ENCODE measurements at places on chromosomes 2 and 18.

DNA sequence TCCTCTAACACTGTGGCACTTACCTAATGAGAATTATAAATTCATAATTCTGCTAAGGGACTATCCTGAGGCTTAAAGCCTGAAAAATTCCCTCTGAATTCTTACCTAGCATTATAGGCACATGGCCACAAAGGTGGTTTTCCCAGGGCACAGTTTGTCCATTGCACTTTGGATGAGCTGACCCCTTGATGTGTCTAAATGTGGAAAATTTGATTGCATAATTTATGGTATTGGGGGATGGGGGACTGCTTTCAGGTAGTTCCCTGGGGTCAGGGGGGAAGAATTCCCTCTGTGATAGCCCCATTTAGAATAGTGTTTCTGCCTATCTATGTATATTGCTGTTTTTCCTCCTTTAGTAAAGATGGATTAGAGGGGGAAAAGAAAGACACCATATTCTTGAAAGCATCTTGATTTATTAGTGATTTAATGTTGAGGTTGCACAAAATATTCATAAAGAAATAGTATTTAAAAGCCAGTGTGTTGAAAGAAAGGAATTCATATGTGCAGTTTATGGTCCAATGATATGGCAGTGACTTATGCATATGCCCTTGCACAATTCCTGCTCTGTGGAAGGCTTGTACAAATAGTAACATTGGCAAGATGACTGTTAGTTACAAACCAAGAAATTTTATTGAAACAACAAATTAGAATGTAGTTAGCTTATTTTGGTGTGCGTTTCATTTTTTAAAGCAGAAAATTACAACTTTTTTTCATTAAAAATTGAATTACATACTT is 8.7 kb upstream of the HTR2B start:
- DNase-seq, result no peak

GRCh38 chr2:40041422-40042382 is 262.6 kb upstream of the THUMPD2 start:
- DNase-seq, result no peak

DNA sequence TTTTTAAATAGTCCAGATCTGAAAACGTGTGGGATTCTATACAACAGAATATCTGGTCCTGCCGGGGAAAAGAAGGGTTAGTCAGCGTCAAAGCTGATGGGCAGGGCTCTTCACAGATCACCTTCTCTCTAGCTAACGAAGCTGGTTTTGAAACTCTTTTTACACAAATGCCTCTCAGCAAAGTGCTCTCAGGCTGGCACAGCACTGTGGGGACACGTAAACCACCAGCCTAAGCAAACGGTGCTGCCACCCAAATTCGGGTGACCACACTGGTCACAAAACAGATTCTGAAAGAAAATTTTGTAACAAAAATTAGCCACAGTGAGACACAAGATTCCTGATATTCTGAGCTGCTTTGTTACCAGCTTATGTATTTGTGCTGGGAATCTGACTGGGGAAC is 53.1 kb upstream of the ARL5A start:
- no peak for DNase-seq

DNA sequence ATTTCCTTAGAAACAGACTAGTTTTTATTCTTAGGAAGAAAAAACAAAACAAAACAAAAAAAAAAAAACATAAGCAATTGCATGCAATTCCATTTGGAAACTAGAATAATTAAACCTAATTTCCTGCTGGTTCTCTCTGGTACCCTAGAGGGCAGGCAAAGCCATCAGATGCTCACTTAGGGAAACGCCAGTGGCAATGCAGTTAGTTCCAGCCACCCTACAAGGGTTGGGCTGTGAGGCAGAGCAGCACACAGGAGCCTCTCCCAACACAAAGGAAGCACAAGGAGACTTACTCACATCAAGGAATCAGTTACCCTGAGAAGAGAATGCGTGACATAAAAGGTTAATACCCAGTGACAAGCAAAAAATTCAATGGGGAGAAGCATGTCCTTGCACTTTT is 28.8 kb downstream of the CCDC93 start:
- no peak for DNase-seq

DNA sequence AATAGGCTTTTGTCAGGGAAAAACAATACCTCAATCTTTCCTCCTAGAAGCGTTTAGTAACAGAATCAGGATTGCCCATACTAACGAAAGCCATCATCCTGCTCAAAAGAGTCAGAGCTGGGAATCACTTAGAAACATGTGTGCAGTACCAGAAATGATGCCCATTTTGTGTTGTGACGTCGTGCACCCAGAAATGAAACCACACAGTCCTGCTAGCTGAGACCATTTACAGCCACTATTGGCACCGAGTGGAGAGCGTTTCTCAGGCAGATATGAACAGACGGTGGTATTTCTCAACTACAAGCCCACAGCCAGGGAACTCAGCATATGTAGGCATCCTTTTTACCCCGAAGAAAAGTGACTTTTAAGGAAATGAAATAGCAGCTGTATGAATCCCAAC is 284.3 kb upstream of the LRATD1 start:
- no peak for DNase-seq

DNA sequence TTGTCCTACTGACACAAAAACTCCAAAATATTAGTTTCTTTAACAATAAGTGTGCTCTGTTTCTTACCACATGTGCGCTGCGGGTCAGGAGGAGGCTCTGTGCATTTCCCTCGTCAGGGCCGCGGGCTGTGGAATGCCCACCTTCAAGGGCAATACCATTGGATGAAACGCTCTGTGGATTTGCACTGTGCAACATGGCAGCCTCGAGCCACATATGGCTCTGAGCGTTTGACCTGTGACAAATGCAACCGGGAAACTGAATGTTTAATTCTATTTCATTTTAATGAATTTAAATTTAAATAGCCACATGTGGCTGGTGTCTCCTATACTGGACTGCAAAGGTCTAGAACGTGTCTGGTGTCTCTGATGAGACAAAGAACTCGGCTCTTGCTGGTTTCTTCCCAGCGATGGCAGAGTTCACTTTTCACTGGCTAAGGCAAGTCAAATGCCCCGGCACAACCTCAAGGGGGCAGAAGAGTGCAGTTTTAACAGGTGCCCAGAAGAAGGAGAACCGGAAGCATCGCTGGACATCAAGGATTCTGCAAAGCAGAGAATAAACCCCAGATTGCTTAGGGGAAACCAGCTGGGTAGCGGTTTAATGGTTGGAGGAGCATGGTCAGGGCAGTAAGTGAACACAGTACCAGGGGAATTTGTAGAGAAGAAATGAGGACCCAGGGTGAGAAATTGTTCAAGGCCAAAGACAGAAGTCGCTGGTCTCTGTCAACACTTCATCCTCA is 37.0 kb upstream of the TMEM18 start:
- peak; percentile 18 for DNase-seq

DNA sequence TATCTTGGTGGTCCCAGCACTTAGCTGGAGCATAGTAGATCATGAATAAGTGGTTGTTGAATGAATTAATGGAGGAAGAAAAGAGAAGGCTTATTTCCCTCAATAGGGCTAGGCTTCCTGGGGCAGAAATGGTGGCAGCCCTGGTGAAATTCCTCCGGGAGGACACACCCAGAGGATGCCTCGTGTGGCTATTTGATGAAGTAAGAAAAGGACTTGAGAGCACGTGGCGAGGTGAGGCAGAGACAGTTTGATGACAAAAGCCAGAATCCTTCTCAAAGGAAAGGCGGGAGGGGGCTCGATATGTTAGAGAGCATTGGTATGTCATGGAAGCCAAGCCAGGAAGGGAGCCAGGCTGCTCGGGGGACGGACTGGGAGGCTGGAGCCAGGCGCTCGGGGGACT is 14.7 kb downstream of the FAM228A start:
- no peak for DNase-seq
